ENCODE measurements at places on chromosomes 5 and 9.

GRCh38 chr5:113202287-113202686, 225.7 kb downstream of the DCP2 start:
- DNase-seq, result no peak

DNA sequence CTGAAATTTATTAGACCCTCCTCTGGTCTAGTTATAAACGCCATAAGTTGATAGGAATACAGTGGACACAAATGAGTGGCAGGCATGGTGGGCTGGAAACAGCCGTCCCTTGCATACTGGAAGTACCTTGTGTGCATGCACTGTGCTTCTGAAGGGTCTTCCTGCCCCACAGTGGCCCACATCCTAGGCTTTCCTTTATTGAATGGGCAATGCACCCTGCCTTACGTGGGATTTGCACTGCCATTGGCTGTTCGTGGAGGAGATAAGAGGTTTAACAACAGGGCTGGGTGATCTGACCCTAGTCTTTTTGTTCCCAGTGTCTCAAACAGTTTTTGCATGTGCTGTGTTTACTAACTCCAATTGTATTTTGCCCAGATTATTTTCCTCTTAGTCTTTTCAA, 480.8 kb downstream of the GADD45G start:
- DNase-seq, result no peak

DNA sequence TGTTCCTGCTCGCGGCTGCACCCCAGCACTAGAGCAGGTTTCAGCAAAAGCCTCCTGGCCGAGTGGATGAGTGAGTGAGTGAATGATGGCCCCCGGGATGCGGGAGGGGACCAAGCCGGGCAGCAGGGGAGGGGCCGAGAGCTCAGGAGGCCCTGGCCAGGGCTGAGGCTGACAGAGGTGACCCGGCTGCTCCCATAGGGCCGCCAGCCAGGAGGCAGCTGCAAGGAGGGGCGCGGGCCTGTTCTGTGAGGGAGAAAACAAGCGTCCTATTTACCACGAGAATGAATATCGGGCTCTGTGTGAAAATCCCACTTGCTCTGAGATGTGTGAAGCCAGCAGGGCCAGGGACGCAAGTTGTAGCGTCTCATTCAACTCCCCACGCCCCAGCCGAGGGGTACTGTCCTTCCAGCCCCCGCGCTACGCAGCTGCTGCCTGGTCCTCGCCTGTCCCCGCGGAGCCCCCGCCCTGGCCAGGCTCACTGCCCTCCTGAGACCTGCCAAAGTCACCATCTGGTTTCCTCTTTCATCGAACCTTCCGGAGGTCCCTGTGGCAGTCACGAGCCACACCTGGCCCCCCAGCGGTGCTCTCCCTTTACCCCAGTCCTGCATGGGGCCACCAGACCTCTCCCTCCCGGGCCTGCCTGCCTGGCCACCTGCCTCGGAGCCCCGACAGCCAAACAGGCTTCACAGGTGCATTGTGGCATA, 38.8 kb downstream of the RASGEF1C start:
- no peak for DNase-seq

GRCh38 chr5:142677198-142677597, 8.7 kb downstream of the FGF1 start:
- DNase-seq, result no peak

GRCh38 chr9:5947912-5948311, 57.2 kb downstream of the MLANA start:
- no peak for DNase-seq

- no peak for DNase-seq
These were observed 454.3 kb downstream of the KDM4C start for GRCh38 chr9:7212101-7212500.

- DNase-seq, result no peak
These were observed 45.4 kb downstream of the PTBP3 start for GRCh38 chr9:112288029-112288428.

GRCh38 chr9:91044354-91044753, 242.7 kb downstream of the SYK start:
- no peak for DNase-seq

- DNase-seq, result no peak
These were observed 627.7 kb downstream of the CCDC171 start for GRCh38 chr9:16180546-16180945.

GRCh38 chr9:99193466-99193821, 28.3 kb downstream of the ALG2 start:
- no peak for DNase-seq

DNA sequence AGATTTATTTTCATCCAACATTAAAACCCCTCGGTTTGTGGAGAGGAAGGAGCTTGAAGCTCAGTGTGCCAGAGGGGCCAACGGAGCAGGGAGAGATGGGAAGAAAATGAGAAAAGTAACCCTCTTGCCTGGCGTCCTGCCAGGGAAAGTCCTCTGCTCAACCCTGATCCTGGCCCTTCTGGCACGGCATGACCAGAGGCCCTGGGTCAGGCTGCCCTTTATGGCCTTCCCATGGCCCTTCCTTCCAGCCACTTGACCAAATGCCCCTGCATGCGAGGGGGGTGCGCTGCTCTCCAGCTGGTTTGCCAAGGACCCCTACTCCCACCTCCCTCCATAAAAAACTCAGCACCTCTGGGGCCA, 43.8 kb downstream of the SPRY4 start:
- DNase-seq, result no peak

DNA sequence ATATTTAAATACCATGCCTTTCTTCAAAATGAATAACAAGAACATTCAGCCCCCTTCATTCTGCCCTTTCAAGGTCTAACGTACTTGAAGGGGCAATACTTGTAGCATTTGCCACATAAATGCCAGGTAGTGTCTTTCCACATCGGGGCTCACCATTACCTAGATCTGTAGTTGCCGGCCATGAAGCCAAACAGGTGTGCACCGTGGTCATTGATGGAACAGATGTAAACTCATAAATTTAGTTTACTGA, 193.0 kb downstream of the CD180 start:
- DNase-seq, result no peak

DNA sequence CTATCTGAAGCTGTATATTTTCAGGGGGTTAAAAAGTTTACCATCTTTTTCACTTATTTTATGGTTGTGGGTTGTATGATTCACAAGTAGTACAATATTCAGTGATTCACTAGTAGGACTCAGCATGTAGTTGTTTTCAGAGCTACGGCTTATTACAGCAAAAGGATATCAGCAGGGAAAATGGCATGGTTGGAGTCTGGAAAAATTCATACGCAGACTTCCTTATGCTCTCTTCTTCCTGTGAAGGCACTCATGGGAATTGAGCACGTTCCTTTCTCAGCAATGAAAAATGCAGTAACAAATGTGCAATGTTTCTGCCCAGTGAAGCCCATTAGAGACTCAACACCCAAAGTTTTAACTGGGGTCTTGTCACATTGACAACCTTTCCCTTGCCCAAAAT, 250.5 kb downstream of the KCNN2 start:
- DNase-seq, result no peak

DNA sequence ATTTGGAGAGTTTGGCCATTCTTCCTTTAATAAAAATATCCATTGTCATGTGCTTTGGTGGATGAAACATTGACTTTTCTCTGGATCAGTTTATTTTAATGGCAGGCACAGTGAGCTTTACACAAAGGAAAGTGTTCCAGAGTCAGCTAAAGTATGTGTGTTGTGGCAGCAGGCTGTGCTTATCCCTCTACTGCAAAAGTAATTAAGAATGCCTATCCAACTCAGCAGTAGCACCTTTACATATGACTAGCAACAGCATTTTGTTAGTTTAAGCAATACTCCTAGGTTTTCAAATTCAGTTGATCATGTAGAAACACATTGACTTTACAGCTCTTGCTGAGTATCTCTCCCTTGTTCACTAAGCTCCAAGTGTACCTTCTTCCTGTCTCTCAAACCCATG, 730.5 kb upstream of the RGMB start:
- no peak for DNase-seq

DNA sequence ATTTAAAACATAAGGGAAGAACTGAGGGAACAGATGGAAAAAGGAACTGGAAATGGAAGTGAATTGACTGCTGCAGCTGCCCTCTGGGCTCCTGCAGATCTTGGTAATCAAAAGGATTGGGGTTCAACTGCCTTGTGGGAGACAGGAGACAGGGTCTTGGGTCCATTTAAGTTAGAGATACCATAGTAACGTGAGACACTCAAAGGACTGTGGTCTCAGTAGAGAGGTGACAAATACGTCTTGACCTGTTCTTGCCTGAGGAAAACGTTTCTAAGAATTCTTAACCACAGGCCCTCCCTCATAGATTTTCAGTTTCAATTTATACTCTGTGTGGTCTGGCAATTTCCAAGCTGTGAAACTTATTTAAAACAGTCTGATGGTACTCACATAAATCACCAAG, 100.8 kb upstream of the DHFR start:
- no peak for DNase-seq

DNA sequence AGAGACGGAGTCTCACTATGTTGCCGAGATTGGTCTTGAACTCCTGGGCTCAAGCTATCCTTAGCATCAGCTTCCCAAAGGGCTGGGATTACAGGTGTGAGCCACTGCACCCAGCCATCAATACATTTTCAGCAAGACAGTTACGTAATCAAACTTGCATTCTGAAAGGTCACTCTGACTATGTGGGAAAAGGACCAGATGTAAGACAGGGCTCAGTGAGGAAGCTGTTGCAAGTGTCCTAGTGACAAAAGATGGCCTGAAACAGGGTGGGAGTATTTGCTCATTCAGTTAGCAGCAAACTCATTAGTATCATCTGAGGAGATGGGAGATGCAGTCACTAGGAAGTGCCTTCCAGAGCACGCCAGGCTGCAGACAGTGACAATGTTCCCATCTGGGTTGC, 16.9 kb downstream of the MED27 start:
- no peak for DNase-seq

GRCh38 chr9:123772374-123772773, 157.6 kb downstream of the DENND1A start:
- DNase-seq, result no peak

Measured in coronary artery (tissue), 2 donors.